Stimulated activated CD8-positive, alpha-beta memory T cell treated with anti-CD3 and anti-CD28 coated beads, Interleukin-7, amount 100 ng/mL, for 4 hours (primary cell): ENCODE measurements at places on chromosomes 16 and 17.

- no peak for DNase-seq
These were observed 37.1 kb downstream of the AMFR start for GRCh38 chr16:56388209-56388608.

DNA sequence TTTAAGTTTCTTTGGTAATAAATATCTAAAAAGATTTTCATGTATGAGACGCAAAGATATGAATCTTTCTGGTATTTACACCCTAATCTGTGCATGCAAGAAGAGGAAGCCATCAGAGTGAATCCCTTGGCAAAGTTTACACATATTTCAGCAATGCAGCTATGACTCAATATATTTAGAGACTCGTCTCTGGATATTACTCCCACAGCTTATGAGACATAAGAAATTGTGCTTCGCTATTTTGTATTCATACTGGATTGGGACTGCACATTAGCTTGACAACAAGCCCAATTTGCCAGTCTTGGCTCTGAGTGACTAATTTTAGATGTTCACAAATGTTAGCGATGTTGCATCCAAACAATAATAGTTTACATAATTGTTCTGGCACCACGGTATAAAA is 532.0 kb downstream of the CDH11 start:
- no peak for DNase-seq

- DNase-seq, result no peak
These were observed 48.9 kb downstream of the FBXL20 start for GRCh38 chr17:39352511-39352910.

GRCh38 chr17:36880268-36880905 is 56.9 kb upstream of the LHX1 start:
- DNase-seq, result no peak

- DNase-seq, result no peak
These were observed 25.0 kb upstream of the C16orf78 start for GRCh38 chr16:49348408-49349176.

- no peak for DNase-seq
These were observed 34.4 kb upstream of the XYLT2 start for GRCh38 chr17:50311483-50311882.

DNA sequence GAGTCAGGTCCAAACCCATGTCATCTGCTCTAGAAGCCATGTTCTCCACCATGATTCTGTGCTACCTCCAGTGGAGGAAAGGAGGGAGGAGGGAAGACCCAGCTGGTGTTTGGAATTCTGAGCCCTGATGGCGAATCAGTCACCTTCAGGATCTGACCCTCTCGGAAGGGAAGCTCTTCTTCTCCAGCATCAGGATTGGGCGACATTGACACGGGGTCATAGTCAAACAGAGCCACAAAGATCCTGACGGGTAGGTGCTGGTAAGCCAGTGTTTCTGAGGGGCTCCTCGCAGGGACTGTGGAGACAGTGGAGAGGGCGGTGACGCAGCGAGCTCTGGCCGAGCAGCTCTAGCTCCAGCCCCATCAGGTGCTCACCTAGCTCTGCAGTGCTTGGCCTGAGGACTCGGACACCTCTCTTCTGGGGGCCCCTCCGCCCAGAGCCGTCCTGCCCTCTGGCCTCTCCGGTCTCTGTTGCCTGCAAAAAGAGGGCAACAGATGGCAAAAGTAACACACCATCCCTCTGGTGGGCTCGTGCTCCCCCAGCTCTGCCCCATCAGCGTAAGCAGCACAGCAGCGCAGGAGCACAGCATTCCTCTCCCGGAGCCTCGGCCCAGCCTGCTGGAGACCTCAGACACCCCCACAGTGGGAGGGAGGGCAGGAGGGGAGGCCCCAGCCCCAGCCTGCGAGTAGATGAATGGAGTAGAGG is 21.0 kb downstream of the TSPOAP1 start:
- no peak for DNase-seq

- no peak for DNase-seq
These were observed 37.2 kb upstream of the SLC38A10 start for GRCh38 chr17:81332118-81332834.

- DNase-seq, result no peak
These were observed 3.2 kb upstream of the ARHGAP23 start for GRCh38 chr17:38425031-38425430.

GRCh38 chr16:4888428-4889135 is 41.3 kb downstream of the UBN1 start:
- no peak for DNase-seq

DNA sequence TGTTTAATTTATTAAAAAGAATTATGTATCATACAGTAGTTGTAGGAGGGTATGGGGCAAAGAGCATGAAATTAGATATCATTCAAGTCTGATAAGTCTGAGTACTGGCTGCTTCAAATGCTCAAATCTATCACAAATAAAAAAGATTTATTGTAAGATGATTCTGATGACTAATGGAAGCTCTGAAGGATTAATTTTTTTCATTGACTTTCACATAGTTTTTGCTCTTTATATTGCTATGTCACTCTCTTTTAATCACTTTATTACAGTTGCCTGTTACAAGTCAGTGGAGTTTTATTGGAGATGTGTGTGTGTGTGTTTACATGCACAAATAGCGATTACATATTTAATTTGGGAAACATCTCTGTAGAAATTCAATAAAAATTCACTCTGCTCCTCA is 15.0 kb downstream of the MAP2K4 start:
- no peak for DNase-seq

- no peak for DNase-seq
These were observed 40.1 kb downstream of the NDEL1 start for GRCh38 chr17:8475781-8476180.

- DNase-seq, result no peak
These were observed 58.4 kb downstream of the TMEM100 start for GRCh38 chr17:55664287-55664686.

- no peak for DNase-seq
These were observed 28.3 kb upstream of the APPBP2 start for GRCh38 chr17:60554377-60554788.

DNA sequence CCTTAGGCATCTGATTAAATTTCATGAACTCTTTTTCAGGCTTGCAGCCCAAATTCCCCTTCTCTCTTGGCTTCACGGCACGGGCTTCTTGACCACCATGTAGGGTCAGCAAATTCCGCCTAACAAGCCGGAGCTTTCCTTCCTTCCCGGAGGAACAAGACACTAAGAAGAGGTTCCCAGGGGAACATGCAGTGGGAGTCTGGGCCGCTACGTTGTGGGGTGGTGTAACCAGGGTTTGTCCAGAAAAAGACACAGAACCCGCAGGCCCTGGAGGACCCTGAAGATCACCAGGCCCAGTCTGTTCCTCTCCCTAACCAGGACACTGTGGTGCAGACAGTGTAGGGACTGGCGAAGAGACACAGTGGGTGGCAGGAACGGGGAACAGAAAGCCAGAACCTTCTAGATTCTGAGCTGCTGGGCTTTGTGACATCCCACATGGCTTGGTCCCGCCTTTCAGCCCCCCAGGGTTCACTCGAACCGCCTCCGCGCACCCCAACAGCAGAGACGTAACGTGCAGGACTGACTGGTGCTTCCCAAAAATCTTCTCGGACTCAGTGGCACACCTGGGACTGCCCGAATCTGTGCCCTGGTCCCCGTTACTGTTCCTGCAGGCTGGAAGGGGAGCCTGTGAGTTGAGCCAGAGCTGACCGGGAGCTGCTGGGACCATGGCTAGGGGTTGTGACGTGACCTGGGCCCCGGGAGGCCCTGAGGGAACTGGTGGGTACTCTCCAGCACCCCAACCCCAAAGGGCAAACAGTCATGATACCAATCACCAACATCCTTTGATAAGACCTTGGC is 55.2 kb downstream of the TBC1D16 start:
- DNase-seq, result no peak

DNA sequence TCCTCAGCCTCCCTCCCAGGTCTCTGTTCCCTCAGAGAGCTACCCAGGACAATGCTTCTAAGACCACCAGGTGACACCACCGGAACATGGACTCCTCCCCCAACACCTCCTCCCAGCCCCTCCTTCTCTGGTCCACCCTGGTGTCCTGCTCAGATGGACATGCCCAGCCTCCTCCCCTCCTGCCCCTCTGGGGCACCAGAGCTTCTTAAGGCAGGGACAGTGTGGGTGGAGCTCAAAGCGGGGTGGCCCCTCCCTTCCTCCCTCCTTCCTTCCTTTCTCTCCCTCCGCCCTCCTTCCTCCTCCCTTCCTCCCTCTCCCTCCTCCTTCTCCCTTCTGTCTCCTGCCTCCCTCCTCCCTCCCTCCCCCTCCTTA is 22.7 kb downstream of the TRPV3 start:
- DNase-seq, result no peak

GRCh38 chr17:16953347-16953746 is 18.6 kb downstream of the TNFRSF13B start:
- DNase-seq, result no peak

- DNase-seq, result no peak
These were observed 321.8 kb downstream of the WWOX start for GRCh38 chr16:78421181-78421708.

GRCh38 chr16:83266848-83267553 is 540.8 kb upstream of the HSBP1 start:
- no peak for DNase-seq

DNA sequence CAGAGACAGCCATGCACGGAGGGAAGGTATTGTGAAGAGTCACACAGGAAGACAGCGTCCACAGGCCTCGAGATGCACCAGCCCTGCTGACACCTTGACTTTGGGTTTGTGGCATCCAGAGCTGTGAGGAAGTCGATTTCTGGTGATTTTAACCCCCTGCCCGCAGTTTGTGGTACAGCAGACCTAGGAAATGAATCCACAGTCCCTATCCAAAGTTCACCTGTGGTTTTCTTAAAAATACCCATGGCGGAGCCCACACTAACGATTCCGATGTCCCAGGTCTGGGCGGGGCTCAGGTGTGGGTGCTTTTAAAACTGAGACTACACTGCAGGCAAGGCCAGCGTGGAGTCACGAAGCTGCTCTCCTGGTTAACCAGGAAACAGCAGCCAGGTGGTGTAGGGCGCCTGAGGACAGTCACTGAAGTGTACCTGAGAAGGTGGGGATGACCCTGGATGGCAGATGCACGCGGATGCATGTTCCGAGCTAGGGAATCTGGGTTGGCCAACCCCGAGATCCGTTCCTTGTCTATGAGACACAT is 14.4 kb upstream of the MEAK7 start:
- peak; percentile 34 for DNase-seq

DNA sequence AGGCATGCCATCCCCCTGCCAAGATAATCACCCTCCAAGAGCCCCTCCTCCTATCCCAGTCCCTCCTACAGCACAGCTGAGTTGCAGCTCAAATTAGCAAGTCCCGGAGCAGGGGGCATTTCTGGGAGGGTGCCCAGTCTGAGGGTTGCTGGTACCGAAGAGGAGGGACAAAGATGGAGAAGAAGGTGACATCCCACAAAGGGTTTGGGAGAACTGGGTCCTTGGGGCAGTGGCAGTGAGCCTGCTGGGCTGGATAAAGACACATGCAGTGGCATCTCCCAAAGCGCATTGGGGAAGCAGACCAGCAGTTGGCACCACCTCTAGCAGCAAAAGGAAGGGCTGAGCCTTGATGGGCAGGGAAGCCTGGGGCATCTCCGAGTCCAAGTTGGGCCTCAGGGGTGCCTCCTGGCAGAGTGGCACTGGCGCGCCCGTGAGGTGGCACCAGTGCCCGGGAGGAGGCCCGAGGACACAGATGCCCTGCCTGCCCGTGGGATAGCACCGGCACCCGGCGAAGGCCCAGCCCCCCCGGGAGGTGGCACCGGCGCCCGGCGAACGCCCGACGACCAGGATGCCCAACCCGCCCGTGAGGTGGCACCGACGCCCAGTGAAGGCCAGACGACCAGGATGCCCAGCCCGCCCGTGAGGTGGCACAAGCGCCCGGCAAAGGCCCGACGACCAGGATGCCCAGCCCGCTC is 622 bp downstream of the TOM1L2 start:
- no peak for DNase-seq

- DNase-seq, result no peak
These were observed 581.7 kb downstream of the MAF start for GRCh38 chr16:79018650-79019429.

DNA sequence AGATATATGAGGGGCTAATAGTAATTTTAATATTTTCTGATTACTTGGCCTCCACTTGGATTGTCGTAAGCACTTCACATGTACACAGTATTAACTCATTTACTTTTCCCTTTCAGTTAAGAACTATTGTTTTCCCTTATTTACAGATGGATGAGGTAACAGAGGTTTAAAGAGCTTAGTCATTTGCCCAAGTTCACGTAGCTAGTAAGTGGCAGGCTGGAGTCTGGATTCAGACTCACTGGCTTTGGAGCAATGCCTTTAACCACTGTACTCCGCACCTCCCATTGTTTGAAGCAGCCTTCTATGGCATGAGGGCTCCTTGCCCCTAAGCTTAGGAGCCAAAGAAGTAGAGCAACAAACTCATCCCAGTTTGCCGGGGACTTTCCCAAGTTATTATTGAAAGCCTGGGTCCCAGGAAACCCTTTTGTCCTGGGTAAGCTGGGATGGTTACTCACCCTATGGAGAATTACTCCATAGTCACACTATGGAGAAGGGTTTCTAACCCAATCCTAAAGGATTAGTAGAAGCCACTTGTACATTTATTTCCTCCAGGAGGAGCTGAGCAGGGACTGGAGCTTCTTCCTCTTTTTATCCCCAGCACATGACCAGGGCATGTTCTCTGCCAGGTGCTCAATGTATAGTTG is 12.3 kb downstream of the FOXL1 start:
- DNase-seq, result no peak

DNA sequence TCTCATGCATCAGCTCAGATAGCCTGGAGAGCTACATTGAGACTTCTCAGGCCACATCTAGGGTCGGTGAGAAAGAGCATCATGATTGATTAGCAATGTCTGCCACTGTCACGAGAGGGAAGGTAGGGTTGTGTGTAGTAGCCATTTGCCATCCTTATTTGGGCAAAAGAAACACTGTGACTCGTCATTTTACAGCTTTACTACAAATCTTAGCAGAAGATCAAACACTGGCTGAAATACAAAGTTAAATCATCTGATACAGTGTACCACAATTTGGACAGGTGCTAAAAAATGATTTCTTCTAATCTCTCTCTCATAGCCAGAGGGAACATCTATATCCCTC is 334.3 kb downstream of the CBLN1 start:
- no peak for DNase-seq

- DNase-seq, result peak; percentile 30
These were observed 1.4 kb upstream of the SLFN5 start for GRCh38 chr17:35241520-35241919.

GRCh38 chr16:15682105-15682570 is 32.1 kb downstream of the NDE1 start:
- peak; percentile 14 for DNase-seq

GRCh38 chr17:36594626-36595401 is 3.1 kb downstream of the DHRS11 start:
- DNase-seq, result no peak
